ENCODE measurements at places on chromosomes 11 and 22. TPM values are rescaled to one million over a fixed set of nuclear protein-coding genes. Genes with fewer than 3 reads are reported as not detected.

DNA sequence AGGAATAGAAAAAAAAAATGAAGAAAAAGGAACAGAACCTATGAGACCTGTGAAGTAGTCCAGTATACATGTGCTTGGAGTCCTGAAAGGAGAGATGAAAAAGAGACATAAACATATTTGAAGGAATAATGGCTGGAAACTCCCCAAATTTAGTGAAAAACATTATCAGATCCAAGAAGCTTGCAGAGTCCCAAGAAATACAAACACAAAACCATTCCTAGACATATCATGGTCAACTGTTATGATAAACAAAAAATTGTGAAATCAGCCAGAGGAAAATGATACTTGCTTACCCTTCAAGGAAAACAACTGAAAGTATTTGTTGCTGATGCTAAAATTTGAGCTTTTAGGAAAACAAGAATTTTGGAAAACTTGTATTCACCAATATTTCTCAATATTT is 250.1 kb downstream of the DDX10 start:
- no peak for DNase-seq

GRCh38 chr22:45475063-45475747 is 27.5 kb upstream of the FBLN1 start:
- no peak for DNase-seq

DNA sequence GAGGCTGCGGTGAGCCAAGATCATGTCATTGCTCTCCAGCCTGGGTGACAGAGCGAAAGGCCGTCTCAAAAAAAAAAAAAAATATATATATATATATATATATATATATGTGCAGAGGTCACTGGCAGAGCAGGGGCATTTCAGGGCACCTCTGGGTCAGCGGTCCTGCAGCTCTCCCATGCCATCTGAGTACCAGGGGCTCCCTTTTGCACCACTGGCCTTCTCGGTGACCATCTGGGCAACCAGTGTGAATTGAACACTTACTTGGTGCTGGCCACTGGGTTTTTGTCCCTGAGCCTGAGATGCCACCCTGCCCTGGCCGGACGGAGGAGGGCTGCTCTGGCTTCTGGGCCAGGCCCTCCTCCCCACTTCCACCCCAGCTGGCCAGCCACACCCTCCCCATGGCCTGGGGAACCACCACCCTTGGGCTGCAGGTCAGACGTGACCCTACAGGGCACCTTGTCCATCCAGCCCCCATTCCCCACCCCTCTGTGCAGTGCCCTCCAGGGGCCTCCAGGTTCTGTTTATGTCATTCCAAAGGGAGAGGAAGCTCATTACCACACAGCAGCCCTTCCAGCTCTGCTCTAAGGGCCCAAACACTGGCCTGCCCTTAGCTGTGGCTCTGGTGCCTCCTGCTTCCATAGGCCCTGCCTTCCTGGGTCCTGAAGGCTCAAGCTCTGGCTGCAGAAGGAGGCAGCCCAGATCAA is 10.3 kb downstream of the MAPK8IP1 start:
- DNase-seq = no peak

ELFN2 gene
- 0.65 TPM for polyA plus RNA-seq

OR8A1 gene
- polyA plus RNA-seq = not detected

DNA sequence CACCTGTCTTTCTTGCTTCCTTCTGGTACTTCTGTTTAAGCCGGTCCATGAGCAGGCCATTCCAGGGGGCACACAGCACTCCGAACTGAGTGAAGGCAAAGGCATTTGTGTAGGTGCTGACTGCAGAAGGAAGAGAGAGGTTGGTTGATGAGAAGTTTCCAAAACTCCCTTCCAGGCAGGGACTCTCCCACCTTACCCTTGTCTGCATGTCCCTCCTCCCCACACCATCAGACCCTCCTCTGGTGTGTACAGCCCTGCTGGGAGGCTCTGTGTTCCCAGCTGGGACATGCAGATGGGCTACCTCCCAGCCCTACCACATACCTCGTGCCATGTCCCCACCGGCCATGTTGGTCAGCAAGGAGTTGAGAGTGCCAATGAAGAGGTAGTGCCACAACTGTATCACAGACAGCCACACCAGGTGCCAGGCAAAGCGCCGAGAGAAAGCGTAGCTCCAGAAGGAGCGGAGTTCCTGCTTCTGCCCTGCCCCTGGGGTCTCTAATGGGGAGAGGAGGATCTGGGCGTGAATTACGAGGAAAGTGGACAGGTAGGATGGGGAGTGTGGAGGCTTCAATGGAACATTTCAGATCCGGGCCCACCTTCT is 12.2 kb downstream of the SLC43A3 start:
- DNase-seq = no peak

GRCh38 chr11:38721586-38722315 is 2123.7 kb upstream of the RAG2 start:
- DNase-seq = no peak

- DNase-seq = no peak
Measured at GRCh38 chr11:118193910-118194566, 17.6 kb upstream of the SCN2B start.

- DNase-seq = no peak
Measured at GRCh38 chr11:77069336-77069968, 2.7 kb downstream of the CAPN5 start.

- no peak for DNase-seq
Measured at GRCh38 chr22:21108379-21109115, 62.8 kb downstream of the LRRC74B start.

DNA sequence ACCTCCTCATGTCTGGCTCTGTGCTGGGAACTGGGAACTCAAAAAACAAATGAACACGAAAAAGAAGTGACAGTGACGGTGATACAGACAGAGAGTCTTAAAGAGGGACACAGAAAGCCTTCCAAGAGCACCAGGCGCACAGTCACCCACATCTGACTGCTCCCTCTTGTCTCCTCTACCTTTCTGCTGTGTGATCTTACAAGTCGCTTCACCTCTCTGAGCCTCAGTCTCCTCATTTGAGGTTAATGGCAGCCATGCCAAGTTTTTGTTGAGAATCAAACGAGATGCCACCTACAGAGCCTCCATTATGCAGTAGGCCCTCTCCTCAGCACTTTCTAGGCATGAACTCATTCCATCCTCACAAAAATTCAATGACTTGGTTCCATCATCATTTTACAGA is 3.7 kb downstream of the LRRC32 start:
- DNase-seq = no peak

DNA sequence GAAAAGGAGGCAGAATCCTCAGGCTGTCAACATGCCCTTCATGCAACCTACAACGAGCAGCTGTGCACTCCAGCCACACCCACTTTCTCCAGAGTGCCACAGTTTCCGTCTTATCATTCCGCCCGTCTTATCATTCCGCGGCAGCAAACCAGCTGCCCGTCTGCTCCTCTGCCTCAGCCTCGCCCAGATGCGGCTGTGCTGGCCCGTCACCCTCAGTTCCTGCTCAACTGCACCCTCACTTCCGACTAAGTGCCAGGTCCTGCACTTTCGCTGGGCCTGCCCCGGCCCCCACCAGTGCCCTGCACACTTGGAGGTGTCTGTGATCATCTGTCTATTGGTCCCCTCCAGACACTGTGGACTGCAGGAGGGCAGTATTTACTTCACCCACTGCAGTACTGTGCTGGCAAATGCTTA is 43.7 kb downstream of the MICAL3 start:
- DNase-seq = no peak

DNA sequence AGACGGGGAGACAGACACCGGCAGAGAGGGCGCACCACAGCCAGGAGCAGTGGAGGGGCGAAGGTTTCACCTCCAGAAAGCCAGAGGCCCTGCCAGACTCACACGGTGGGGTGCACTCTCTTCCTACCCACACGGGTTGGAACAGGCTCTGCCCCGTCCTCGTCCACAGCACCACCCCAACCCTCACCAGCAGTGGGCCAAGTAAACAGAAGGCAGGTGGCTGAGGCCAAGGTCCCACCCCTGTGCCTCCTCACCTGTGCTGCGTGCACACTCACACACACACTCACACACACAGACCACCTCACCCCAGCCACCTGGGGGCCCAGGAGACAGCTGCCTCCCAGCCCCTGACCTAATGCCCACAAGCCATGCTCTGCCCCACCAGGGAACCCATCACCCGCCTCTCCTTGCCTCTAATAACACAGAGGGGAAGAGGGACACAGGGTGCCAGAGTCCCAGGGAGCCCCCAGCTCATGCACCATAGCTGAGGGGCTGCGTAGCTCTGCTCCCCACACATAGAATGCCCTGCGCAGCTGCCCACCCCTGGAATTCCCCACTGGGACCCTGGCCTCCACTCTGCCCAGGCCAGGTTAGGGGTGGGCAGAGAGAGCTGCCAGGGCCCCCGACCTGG is 3.1 kb downstream of the CYB5R3 start:
- DNase-seq = no peak

LSP1 gene
- 4.2 TPM for polyA plus RNA-seq

DNA sequence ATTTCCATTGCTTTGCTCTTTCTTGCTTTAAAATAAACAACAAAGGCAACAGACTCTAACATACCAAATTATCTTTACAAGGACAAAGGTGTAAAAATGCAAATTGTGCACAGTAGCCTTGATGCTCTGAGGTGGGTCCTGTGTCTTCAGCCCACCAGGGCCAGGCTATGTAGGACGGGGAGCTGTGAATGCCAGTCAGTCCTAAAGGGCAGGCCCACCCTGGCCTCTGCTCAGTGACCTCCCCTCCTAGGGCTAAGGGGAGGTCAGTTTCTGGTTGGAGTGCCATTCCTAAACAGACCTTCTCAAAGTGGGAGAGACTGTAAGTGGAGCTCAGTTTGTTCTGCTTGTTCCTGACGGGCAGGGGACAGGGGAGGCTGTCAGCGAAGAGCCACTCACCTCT is 78.0 kb upstream of the SUSD2 start:
- no peak for DNase-seq

DNA sequence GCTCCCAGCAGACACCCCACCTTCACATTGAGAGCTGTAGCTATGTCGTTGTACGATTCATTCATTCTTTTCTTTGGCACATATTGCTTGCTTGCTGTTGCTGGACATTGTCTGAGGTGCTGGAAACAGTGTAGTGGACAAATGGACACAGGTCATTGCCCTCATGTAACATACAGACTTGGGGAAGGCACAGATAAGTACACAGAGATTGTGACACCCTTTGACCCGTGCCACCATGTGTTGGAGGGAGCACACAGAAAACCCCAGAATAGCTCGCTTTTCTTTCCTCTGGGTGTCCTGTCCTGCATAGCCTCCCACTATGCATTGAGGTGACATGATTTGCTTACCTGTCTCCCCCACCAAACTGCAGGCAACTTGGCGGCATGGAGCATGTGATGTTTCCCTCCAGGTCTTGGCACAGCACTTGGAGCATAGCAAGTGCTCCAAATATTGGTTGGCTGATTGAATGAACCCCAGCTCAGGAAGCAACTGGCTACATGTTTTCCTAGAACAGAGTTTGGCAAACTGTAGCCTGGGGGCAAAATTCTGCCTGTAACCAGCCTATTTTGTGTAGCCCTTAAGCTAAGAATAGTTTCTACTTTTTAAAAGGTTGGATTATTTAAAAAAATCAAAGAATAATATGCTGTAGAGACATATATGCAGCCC is 30.9 kb upstream of the NECTIN1 start:
- no peak for DNase-seq

DNA sequence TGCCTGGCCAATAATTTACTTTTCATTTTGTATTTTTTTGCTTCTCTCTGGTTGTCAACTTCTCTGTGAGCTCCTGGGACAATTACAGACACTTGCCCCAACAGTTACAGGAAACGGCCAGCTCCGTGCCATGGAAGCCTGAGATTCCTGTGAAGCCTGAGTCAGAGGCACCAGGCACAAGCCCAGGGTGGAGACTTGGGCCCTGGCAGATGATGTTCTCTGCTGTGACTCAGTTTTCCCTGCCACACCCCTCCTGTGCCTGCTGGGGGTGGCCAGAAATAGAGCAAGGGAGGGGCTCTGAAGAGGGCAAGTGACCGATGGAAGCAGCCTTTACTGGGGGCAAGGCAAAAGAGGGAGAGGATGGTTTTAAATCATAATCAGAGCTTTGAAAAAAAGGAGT is 4.9 kb downstream of the ATP5MGL start:
- DNase-seq = no peak

- DNase-seq = no peak
Measured at GRCh38 chr11:66848671-66849500, 5.6 kb downstream of the RCE1 start.

LDLRAD3 gene
- polyA plus RNA-seq = 25.5 TPM

DNA sequence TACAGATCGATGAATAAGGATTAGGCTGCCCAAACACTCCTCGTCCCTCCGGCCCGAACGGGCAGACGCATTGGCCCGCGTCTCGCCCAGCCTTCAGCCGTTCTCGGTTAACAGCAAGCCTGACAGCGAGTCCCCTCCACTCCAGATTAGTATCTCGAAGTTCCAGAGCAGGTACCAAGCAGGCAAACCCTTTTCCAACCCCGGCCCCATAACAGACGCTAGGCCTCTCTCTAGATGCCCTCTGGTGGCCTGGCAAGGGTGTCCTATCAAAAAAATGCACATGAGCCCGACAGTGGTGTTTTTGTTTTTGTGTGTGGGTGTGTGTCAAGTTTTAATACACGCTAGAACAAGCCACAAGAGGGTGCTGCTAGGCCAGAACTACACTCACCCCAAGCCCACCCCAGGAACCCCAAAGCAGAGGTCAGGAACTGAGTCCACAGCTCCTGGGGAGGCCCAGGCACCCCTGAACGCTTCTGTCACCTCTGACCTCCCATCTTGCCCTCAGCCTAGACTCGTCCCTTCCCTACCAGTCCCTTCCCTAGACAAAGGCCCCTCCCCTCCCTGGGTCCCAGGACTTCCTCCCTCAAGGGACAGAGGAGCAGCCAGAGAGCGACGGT is 658 bp upstream of the ARFGAP2 start:
- no peak for DNase-seq

TNNT3 gene
- polyA plus RNA-seq = 5.9 TPM

DNA sequence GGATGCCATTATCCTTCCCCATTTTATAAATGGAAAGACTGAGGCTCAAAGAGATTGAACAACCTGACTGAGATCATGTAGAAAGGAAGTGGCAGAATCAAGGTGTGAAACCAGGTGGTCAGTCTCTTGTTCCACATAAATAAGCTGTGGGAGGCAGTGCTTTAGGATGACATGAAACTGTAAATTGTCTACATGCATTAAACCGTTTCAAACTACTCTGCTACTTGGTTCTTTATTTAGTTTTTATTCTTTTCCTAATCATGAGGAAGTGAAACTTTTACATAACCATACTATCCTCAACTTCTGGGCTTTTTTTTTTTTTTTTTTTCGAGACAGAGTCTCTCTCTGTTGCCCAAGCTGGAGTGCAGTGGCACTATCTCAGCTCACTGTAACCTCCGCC is 34.9 kb downstream of the CADM1 start:
- DNase-seq = no peak

DNA sequence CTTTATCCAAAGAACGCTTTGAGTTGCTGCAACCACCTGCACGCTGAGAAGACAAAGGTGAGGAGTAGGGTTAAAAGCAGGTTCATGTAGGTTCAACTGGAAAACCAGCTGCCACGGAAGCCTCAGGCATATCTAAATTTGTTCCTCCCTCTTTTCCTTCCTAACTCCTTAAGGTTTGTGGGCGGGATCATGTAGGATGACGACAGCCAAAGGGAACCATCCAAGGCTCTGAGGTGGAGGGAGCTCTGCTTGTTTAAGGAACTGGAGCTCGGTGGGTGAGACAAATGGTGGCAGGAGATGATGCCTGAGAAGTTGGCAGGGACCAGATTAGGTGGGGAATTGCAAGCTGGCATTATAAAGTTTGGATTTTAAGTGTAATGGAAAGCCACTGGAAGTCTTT is 60.3 kb downstream of the SPON1 start:
- no peak for DNase-seq

- DNase-seq = no peak
Measured at GRCh38 chr11:58629857-58630256, 7.4 kb downstream of the CNTF start.

TP53AIP1 gene
- polyA plus RNA-seq = 1.0 TPM

All from right renal cortex interstitium (tissue), 3 donors.